Erythroblast (primary cell): ENCODE measurements at places on chromosomes 4 and X.

DNA sequence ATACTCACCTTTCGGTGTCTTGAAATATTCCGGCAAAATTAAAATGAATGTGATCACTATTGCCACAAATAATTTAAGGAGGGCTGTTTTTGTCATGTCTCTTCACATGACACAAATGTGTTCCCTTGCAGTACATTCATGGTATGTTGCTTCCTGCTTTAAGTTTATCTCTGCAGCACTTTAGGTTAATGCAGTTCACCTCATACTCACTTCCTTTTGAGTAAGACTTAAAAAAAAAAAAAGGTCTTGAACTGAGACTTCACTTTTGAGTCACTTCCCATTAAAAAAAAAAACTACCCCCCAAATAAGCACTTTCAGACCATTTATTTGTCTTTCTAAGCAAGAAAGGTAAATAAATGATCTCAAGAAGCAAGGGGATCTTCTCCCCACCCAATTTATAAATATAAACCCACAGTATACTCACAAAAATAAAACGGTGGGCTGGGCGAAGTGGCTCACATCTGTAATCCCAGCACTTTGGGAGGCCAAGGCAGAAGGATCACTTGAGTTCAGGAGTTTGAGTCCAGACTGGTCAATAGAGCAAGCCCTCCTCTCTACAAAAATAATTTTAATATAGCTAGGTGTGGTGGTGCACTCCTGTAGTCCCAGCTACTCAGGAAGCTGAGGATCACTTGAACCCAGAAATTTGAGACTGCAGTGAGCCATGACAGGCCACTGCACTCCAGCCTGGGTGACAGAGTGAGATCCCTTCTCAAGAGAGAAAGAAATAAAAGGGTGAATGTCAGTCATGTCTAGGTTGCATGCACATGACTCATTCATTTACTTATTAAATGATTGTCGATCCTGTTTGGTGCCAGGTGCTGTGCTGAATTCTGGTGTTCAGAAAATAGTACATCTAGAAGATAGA, at the start of gene TMEM156:
TSS of gene TMEM156 (minus strand) at position 192 of the 868 bp plus-strand sequence. CDS start at position 96, 96 bp downstream.
- no peak for DNase-seq

DNA sequence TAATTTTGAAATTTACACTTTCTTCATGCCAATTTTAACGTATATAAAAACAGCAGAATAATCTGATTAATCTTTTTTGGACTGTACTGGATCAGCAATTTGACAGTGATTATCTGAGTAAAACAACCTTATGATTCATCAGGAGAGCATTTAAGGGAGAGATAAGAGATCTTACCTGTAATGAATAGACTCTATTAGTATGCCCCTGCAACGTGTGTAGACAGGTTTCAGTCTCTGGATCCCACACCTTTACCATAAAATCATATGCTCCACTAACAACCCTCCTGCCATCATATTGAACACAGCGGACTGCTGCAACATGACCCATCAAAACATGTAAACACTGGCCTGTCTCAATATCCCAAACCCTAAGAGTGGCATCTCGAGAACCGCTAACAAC, 210.1 kb downstream of the FBXW7 start:
- no peak for DNase-seq

DNA sequence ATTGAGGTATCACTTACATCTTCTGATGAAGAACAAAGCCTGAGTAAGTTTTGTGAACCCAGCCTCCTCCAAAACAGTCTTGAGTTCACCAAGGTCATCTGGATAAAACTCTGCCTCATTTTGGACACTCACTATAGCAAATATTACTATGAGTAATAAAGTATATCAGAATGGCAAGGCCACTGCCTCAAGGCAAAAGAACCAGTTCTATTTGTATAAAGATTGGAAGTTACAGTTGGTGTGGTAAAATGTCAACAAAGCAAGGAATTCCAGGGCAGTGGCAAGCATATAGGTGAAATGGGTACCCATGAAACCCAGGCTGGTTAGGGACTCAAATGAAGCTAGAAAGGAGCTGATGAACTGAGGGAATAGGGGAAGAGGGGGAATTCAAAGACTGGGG, 2.4 kb upstream of the ARHGEF6 start:
- no peak for DNase-seq

DNA sequence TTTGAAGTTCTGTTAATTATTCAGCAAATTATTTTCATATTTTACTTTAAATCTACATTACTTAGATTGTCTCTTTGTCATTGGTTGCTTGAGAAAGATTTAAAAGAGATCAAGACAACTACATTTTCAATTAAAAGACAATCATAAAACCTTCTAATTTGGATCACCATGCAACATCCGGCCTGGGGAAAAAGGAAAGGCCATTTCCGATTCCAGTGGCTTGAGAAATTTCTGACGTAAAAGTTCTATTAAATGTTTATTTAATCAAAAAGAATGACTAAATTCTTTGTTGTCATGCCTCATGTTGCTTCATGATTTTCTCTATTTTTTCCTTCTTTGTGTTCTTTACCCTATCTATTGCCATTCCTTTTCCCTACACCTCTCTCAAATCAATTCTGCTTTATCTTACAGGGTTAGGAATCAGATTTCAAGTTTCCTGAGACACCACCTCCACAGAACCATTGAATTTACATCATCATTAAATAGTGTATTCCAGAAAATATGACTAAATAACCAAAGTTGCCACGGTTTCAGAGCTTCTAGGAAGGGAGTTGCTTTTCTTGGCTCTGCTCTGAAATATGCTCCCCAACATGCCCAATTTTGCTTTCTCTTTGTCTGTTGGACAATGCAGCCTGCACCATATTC, 124.6 kb upstream of the ACSL4 start:
- no peak for DNase-seq

GRCh38 chr4:41070516-41071281, 143.6 kb downstream of the APBB2 start:
- DNase-seq: no peak

- DNase-seq: no peak
Observed at GRCh38 chrX:119673336-119673735, 19.6 kb downstream of the SEPTIN6 start.

GRCh38 chr4:86818211-86818610, 31.0 kb downstream of the SLC10A6 start:
- no peak for DNase-seq

DNA sequence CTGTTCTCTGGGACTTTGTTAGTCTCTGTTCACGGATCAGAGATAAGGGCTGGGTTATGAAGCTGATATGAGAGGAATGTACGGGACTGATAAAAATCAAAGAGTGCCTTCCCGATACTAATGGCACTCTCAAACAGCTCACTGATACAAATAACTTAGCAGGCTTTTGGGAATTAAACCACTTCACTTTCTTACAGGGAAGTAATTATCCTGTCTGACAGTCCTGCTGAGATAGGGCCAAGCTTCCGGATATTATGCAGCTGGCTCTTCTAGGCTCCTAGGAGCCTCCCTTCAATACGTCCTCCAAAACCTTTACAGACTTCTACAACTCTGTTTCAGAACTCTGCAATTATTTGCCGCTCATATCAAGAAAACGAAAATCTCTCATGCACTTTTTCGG, 418.0 kb downstream of the NLGN4X start:
- no peak for DNase-seq

DNA sequence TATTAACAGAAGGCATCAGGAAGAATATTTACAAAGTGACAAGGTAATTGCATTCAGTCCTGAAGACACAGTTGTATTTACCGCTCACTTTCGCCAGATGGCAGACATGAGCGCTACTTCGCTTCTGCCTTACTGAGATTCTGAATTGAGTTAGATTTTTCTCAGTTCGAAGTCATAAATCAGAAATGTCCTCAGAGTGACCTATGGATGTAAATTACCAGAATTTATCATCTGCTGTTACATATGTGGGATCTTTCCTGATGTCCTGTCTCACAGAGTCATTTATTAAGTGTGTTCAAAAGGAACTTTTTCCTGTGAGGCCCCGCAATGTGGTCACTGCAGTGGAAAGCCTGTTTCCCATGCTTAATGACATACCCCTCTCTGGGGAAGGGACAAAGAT, 97.3 kb upstream of the DCLK2 start:
- DNase-seq: peak; percentile 35

DNA sequence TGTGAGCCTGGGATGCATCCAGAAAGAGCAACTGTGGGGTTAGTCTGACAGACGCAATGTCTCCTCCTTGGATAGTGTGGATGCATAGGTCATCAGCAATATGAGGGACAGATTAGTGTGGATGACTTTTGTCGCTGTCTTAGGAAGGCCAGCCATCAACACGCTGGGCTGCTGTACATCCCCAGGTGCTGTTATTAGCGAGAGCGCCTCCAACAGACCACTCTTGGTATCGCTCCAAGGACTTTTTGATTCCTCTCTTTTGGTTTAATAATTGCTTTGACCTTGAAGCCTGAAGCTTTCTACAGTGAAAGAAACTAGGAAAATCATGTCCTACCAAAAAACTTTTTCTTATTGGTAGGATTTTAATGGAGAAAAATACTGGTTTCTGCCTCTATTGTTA, 76.7 kb downstream of the TMEM131L start:
- DNase-seq: peak; percentile 52

GRCh38 chrX:37787423-37787869, 7.6 kb downstream of the CYBB start:
- no peak for DNase-seq

- DNase-seq: no peak
Observed at GRCh38 chr4:125187226-125188176, 127.3 kb upstream of the FAT4 start.

GRCh38 chr4:128751354-128751753, 58.1 kb upstream of the JADE1 start:
- peak; percentile 65 for DNase-seq

DNA sequence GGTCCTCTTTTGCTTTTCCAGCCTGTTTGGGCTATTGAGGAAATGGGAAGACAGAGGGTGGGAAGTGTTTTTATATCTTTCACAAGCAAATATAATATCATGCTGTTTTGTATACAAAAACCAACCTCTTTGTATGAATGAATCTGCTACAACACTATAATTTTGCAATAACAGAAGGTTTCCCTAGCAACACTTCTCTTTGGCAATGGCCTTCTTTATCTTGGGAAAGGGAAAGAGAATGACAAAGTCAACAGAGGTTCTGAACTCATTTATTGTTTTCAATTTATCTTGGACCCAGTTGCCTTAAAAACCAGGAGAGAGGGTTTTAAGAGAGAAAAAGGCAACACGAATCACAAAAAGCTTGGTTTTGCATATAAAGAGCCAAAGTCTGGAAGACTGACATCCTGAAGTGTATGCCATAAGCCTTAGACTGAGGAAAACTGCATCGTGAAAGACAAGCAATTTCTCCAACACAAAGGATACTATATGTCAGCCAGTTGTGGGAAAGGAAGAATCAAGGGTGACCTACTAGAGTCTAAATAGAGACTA, 121.8 kb upstream of the FAM241A start:
- DNase-seq: no peak

DNA sequence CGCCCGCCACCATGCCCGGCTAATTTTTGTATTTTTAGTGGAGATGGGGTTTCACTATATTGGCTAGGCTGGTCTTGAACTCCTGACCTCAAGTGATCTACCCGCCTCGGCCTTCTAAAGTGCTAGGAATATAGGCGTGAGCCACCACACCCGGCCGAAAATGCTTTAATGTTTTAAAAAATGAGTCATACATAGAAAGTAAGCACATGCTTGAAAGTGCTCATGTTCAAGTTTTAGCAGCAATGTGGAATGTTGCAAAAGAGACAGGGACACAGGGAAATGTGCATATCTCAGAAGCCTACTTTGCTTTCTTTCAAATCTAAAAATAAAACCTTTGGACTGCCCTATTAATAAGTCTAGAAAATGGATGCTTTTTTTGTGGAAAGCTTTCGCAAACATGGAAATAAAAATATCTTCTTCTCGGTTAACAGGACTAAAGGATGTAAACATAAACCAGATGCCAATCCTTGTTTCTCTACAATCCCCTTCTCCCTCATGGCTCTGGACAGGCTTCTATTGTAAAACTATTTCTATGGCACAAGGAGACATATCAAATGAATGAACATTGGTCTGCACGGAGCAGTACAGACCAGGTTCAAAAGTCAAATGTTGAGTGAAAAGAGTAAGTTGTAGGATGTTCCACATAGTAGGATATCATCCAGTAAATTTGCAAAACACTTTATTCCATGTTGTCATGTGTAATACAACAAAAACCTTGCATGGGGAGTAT, 15.0 kb downstream of the MECP2 start:
- DNase-seq: no peak

- DNase-seq: no peak
Observed at GRCh38 chrX:7059214-7059838, 88.2 kb upstream of the STS start.

DNA sequence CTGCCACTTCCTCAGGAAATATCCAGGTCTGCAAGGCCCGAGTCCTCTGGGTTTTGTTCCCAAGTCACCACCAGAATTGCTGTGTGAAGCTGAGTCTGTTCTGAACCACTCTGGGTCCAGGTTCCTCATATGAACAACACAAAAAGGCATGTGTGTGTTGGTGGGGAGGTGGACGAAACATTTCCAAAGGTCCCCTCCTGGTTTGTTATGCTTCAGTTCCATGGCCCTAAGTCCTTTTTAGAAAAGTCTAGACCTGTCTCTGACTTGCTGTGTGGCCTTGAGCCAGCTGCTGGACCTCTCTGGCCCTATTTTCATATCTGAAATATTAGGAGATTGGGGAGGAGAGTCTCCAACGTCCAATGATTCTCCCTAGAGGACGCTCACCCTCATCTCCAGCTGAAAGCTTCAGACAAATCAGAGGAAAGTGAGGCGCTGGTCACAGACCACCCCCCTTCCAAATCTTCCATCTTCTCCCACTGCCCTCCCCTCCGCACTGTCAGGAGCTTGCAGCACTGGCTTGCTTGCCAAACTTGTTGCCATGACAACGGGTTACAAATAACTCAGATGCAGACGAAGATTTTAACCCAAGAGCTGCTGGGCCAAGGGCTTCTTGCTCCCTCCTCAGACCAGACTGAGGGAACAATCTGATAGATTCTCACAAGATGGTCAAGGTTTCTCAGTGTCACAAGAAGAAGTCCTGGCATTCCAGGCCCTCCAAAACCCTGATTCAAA, 64.5 kb downstream of the SMC1A start:
- peak; percentile 2 for DNase-seq

DNA sequence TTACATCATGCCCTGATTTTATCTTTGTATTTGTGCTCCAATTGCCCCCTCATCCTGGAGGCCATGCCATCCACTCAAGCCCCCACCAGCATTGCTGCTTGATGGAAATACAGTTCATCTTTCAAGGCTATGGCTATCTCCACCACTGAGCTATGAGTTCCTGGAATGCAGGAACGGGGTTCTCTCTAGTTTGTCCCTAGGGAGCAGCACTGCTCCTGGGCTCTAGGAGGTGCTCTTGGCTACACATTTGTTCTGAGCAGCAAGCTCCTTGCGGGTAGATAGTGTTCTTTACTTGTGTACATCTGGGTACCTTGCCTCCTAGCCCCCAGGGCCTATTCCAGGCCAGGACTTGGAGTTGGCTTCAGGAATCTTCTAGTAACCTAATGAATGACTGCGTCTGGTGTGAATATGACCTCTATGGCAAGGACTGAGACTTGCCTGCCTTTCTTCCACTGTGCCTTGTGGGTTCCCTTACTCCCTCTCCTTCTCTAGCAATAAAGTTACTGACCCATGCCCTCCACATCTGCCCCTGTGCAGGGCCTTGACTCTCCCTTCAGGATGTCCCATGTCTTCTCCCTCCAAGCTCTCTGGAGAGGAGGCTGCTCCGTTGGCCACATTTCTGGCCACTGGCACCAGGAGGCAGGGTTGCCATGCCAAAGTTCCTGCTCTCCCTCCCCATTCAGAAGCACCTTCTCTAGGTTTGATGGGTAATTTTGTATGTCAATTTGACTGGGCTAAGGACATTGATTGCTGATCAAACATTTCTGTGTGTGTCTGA, 7.6 kb downstream of the CITED1 start:
- DNase-seq: peak; percentile 62
